ENCODE measurements at places on chromosomes 1 and 21.

DNA sequence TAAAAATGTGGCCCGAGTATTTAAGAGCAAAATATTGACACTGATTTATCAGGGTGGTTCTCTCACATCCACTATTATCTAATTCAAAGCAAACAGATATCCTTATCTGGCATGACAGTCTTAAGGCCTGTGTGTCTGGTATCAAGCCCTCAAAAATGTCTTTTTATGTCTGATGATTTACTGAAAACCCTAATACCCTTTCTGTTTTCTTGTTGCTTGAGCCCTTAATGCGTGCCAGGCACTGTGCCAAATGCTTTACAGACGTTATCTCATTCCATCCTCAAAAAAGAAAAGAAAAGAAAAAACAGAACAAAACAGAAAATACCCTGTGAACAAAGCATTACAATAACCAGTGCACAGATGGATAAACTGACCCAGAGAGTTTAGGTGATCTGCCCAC lies 5.7 kb downstream of the DUSP23 start:
- DNase-seq = no peak

- DNase-seq = peak; percentile 47
Observed at GRCh38 chr1:22018583-22019559, 17.4 kb downstream of the CELA3A start.

GRCh38 chr1:82628887-82629286 lies 828.2 kb downstream of the ADGRL2 start:
- no peak for DNase-seq

DNA sequence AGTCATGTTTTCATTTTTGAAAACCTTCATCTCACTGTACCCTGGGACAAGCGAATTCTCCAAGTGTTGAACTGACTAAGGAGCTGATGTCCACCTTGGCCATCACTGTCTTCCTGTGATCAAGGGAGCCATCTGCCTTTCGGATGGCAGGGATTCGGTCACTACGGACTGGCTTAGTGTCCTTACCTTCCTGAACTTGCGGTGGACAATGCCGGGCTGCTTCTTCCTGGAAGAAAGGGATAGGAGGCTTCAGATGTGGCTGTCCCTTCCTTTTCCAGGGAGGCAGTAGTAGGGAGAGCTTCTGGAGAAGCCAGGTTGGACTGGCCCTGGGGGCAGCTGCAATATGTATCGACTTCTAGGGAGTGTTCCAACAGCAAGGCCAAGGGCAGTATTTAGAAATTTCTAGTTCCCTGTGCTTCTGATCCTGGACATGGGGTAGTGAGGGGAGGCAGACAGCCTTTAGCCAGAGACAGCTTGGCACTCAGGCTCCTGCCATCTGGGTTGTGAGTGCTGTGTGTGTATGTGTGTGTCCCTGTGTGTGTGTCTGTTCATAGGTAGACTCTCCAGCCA lies 114.6 kb downstream of the IER5 start:
- no peak for DNase-seq

DNA sequence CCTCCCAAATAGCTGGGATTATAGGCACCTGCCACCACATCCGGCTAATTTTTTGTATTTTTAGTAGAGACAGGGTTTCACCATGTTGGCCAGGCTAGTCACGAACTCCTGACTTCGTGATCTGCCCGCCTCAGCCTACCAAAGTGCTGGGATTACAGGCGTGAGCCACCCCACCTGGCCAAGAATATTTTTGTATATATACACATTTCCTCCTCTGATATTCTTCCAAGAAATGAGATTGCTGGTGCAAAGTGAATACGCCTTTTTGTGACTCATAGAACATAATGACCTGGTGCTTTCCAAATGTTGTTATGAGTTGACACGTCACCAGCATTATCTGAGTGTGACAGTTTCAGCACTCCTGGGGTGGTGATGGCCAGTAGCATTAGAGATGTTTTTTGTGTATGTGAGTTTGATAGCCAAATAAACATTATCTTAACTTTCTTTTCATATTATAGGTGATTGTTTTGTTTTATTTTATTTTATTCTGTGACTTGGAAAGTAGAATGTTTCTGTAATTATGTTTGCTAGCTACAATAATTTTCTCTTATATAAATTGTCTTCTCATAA lies 54.9 kb downstream of the KCNK1 start:
- no peak for DNase-seq

DNA sequence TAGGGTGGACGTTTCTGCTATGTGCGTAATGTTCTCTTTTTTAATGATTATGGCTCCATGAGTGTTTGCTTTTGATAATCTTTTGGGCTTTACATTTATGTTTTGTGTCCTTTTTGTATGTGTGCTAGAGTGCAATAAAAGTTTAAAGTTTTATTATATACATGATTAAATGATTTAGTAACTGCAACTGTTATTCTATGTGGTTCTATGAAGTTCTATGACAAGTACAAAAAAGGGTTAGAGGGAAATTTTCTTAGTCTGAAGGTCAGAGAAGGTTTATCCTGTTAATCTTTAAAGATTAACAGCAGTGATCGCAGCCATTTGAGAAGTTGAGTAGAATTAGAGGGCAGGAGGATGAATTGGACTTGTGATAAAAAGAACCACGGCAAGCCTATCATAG lies 386.4 kb upstream of the CHRM3 start:
- no peak for DNase-seq

DNA sequence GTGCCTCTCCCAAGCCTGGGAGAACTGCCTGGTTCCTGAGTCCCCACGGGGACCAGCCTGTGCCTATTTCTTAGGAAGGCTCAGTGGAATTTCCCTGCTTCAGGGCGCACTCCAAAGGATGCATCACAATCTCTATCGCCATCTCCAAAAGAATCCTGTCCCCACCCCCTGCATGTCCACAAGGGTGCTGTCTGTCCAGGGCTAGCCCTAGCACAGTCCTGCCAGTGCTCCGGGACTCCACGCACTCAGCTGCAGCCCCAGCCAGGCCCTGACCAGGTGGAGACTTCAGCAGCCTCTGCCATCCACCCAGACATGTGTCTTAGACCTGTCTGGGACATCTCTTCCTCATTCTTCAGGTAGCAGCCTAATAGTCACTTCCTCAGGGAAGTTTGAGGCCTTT lies 199.7 kb downstream of the GRIK3 start:
- no peak for DNase-seq

DNA sequence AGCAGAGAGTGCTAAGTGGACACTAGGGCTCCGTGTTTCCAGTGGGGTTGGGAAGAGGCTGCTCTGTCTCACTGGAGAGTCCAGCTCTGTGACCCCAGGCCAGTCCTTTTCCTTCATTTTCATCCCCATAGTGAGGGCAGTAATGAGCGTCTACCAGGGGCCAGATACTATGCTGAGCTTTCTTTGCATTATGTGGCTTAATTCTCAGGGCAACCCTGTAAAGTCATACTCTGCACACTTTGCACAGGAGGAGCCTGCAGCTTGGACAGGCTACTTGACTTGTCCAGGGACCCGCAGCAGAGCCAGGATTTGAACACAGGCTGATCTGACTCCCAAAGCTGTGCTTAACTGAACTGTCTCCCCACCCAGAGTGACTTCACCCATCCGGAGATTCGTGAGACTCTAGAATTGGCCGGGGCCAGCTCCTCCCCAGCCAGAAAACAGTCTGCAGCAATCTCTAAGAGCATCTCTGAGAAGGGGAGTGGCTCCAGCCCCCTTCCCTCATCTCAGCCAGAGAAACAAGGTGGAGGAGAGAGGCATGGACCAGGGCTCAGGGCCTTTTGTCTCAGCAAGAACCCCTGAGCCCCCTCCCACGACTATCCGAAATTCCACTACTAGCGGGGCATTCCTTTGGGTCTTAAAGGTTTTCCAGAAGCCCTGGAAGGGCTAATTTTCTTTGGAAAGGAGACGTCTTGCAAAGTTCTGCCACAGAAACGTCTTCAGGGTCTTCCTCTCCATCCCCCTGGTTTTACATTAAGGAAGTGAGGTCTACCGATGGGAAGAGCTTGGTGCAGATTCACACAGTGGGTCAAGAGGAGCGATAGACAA lies 866 bp upstream of the FNDC5 start:
- DNase-seq = no peak

DNA sequence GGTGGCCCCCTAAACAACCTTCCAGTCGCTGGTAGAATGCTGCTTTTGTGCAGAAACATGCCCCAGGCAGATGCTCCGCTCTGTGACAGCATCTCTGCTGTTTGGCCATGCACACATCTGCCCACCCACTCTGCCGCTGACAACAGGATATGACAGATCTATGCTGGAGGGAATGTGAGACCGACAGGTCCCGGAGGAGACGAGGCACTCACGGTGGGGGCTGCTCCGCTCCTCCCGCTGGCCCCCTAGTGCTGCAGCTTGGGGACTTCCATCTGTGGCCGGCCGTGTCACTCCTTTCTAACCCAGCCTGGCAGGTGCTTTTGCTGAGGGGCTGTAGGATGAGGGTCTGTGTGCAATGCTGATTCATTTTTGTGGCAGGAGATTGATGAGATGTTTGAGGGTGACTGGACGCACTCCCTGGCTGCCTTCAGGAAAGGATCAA lies 49.1 kb upstream of the DMRTB1 start:
- DNase-seq = no peak

DNA sequence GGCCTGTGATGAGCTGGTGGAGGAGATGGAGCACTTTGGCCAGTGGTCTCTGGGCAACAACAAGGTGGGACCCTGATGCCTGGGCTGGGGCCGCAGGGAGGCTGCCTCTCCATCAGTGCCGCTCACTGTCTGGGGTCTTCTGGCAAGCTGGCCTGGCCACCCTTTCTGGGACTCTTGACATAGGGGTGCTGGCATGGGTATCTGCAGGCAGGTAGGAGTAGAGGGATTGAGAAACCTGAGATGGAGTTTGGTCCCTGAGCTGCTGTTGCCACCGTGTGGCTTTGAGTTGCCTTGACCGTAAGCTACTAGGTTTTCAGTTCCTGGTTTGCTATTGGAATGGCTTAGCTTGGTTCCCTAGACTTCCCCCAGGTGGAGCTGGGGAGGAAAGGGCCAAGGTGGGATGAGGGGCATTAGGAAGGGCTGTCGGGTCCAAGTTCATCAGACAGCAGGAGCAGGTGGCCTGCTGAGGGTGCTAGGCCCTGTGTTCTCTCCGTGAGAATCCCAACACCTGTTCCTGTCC lies 13.2 kb upstream of the MFN2 start:
- no peak for DNase-seq

GRCh38 chr1:27356619-27357280 lies 10.0 kb downstream of the MAP3K6 start:
- peak; percentile 33 for DNase-seq

GRCh38 chr1:1926886-1927660 lies 8.0 kb upstream of the TMEM52 start:
- DNase-seq = no peak
